ENCODE measurements at places on chromosomes 1 and 21.

DNA sequence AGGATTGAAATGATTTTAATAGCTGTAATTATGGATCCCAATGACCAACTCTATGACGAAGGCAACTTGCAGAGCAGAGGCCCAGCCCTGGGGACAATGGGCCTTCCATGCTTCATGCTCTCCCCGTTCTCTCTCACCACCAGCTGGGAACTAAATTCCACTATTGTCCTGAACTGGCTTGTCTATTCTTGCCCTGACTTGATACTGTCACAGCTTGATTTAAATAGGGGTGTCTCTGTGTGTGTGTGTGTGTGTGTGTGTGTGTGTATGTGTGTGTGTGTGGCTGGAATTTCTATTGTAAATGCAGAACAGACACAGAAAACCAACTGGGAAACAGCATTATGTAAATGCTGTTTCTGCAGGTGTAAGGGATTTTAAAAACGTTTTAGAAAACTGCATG lies 57.0 kb downstream of the SLC22A15 start:
- no peak for DNase-seq

DNA sequence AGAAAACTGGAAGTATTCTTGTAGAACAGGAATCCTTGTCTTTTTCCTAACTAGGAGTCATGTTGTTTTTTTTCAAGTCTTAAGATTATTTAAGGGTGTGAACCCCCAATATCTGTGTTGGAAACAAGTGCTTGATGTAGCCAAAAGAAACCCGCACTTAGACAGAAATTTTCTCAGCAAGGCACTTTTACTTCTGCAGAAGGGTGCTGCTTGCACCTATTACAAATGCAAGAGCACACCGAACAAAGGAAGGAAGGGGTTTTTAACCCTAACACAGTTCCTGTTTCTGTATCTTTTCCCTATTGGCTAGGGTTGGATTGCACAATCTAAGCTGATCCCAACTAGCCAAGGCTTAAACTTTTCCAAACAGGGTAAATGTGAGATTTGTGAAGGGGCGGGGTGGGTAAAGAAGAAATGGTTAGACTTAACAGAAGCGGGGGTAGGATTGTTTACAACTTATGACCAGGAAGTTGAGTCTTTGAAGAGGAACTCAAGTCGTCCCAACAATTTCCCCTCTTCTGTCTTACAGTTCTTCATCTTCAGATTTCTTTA lies 75.1 kb downstream of the ZFYVE9 start:
- DNase-seq: no peak

DNA sequence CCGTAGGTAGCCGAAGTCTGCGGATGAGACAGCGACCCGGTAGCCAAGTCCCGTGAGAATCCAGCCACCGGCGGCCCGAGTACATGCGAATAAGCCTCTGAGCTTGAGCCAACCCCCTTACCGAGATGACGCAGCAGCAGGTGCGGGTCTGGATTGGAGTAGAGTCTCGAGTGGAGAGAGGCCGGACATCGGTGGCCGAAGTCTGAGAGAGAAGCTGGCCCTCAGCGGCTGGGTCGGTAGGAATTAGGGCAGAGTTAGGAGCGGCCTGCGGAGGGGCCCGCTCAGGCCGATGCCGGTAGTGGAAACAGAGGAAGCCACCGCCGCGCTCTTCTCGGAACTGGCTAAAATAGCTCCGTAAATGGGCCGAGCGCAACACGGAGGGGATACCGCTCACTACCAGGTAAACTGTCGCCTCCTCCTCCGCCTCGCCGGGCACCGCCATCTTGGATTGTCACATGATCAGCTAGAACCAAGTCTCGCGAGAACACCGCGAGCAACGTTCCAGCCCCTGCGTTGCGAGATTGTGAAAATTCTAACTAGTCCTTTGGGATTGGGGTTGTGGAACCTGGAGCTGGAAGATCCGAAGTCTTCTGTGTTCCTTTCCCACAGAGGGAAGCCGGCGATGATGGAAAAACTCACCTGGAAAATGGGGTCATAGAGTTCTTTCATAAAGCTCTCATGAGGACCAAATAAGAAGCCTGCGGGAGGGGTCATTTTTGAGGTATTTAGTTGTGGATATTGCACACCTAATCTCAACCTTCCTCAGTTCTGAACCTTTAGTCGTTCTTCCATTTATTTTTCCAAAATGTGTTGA lies at the start of gene GPATCH3:
Gene GPATCH3 (minus strand): TSS at position 467 of the 814 bp plus-strand sequence. CDS start 25 bp downstream, at position 442.
- DNase-seq: peak; percentile 91

DNA sequence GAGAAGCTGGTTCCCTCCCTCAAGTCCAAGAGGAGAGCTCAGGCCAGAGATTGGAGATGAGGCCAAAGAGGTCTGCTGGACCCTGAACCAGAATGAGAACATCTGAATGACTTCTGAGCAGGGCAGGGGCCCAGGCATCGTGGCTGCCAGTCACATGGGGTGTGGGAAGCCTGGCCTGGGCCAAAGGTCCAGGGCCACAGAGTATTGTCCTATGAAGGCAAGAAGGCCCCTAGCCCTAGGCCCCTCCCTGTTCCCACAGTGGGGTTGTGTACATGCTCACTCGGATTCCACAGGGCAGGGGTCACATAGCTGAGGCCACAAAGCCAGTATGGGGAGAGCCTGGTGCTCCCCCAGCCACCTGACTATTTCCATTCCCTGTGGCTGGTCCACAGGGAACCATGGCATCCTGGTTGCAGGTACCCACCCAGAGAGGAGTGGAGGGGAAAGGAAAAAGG lies 18.5 kb upstream of the SLC1A7 start:
- DNase-seq: no peak

GRCh38 chr1:199042193-199042592 lies 403.4 kb downstream of the PTPRC start:
- DNase-seq: no peak

- no peak for DNase-seq
These were observed 119.0 kb upstream of the USH2A start for GRCh38 chr1:216542263-216542662.

DNA sequence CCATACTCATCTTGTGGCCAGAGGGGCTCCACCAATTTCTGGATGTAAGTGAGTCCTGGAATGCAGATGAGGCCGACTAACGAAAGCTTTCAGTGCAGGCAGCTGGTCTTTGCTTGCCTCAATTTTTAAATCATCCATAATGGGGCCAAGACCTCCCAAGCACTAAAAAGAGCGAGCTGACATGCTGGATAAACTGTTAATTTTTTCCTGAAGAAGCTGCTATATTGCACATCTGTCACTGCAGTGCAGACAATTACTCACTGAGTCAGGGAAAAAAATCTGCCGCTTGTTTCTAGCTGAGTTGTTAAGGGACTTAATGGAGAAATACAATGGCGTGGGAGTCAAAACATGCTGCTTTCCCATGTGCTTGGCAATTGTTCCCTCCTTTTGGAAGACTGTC lies 205.5 kb downstream of the GPATCH2 start:
- DNase-seq: peak; percentile 32

GRCh38 chr1:202656951-202657646 lies 53.2 kb downstream of the SYT2 start:
- no peak for DNase-seq

GRCh38 chr1:39575191-39576015 lies 1.2 kb downstream of the PABPC4 start:
- peak; percentile 56 for DNase-seq

DNA sequence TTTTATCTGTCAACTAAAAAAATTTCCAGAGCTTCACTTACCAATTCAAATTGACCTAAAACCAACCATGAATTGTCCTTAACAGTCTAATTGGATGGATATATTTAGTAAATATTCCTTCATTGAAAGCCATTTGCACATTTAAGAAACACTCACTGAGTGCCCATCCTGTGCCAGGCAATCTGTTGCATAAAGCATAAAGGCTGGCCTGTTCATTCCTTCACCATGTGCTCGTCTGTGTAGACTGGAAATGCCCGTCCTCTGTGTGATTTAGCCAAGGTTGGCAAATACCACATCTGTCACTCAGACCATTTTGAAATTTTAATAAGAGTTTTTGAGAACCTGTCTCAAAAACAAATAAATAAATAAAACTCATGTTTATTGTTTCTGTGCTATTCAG lies 57.1 kb downstream of the ZNF684 start:
- DNase-seq: no peak

DNA sequence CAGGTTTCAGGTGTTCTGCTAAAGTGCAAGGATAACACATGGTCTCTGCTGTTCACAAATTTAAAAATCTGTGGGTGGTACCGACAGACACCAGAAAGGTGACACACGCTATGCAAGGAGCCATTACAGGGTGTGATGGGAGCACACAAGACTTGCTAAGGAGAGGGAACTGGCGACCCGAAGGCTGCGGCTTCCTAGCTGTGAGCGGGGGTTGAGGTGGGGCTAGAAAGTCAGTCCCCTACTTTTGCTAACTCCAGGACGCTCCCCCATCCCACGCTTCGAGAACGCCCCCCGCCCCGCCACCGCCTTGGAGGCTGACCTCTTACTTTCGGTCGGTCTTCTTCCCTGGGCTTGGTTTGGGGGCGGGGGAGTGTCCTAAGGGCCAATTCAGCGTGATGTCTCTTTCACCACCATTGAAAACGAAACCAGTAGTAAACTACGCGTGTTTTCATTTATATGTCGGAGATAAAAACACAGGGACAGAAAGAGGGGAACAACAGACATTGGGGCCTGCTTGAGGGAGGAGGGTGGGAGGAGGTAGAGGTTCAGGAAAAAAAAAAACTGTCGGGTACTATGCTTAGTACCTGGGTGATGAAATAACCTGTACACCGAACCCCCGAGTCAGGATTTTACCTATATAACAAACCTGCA lies 1.1 kb downstream of the CKS1B start:
- DNase-seq: peak; percentile 78

- DNase-seq: no peak
These were observed 54.4 kb upstream of the AJAP1 start for GRCh38 chr1:4599951-4600481.

- no peak for DNase-seq
These were observed 2.0 kb upstream of the KRTAP19-7 start for GRCh38 chr21:30563072-30563471.

DNA sequence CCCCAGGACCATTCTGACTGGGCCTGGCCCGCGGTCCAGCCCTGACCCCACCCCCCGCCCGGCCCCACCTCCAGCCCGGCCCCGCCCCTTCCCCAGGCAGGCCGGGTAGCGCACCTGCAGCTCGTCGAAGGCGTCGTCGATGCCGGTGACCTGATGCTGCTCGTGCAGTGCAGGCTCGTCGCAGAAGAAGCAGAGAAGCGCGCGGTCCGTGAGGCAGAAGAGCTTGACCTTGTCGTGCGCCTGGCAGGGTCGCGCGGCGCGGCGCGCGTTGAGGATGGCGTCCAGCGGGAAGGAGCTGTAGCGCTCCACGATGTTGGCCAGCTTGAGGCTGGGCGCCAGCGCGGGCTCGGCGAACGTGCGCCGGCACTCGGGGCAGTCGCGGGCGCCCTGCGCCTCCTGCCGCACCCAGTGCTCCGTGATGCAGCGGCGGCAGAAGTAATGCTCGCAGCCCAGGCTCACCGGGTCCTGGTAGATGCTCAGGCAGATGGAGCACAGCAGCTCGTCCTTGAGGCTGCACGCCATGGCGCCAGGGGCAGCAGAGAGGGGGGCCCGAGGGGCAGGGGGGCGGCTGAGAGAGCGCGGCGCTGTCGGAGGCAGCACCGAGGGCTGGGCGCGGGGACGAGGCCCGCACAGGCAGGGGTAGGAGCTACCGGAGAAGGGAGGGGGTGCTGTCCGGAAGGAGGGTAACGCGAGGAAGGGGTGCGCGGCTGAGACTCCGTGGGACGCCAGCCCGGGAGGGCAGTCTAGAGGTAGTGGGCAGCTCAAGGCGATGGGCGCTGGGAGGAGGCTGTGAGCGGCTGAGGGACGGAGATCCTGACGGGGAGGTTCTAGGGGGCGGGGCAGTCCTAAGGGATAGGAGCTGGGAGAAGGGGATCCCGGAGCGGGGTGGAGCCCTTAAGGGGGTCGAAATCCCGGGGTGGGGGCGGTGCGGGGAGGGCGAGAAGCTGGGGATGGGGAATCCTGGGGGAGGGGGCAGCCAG lies 642 bp downstream of the TRIM62 start:
- peak; percentile 93 for DNase-seq

DNA sequence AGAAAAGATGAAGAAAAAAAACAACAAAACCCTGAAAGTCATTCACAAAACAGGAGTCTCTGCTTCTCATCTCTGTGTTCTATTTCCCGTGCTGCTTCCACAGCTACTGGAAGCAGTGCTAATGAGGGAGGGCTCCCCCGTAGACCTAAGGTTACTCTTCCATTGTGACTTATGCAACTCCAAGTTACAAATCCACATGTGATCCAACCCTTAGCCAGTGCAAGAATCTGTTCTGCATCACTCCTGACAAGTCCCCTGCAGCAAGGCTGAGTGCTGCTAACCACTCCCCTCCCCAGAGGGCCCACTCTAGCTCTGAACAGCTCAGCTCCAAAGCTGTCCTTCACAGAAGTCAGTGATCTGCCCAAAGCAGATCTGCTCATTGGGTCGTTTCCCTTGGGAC lies 10.3 kb downstream of the DNALI1 start:
- DNase-seq: no peak

DNA sequence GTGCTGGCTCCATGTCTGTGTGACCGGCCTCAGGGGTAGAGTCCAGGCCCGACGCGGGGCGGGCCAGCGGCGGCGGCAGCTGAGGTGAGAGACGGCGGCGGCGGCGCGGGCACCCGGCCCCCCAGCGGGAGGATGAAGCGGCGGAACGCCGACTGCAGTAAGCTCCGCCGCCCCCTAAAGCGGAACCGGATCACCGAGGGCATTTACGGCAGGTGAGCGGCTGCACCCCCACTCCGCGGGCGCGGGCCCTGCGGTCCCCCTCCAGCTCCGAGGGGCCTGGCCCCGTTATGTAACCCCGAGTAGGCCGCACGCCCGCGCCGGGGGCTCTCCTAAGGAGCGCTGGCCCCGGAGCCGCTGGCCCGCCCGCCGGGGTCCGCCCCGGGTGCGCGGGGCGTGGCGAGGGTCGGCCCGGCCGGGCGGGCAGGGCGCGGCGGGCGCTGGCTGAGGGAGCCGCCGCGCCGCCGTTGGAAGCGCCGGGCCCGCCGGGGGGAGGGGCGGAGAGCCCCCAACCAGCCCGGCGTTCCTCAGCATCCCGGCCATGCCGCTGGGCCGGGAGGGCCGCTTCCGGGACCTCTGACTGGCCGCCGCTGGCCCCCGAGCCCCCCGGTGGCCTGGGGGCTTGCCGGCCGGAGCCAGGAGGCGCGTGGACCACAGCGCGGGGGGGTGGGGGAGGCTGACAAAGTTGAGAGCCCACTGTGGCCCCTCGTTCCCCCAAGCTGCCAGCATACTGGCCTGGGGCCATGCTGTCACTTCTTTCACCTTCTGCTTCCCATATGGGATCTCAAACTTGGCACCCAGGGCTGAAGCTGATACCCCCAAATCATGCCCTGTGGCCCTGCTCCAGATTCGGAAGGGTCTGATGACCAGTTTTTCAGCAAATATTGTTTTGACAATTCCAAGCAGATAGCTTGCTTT lies 527 bp downstream of the MACO1 start:
- DNase-seq: peak; percentile 28
